ENCODE measurements at places on chromosomes 2 and 18.

DNA sequence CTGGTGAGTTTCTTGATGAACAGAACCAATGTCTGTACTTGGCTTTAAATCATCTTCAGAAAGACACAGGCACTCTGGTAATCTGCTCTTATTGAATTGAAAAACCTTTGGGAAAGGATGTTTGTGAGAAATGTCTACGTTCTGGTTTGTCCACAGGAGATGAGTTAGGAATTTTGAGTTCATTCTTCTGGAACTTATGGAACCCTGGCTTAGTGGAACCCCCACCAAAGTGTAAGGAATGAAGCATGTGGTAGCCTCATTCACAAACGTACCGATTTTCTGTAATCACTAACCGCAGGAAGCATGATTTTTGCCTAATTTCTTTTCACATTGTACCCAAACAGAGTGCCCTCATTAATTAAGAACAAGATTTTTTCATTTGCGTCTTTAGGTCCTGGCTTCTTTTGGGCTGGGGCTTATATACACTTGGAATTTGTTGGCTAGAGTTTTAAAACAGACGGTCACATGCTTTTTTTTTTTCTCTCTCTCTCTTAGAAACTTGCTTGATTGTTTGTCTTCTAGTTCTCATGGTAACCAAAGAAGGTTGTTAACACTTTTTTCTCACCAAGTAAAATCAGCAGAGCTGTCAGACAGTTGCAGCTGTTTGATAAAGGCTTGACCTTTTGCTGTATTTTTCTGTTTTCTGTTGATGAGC, 314.1 kb upstream of the THUMPD2 start:
- no peak for DNase-seq

GRCh38 chr2:86038291-86039081, 67.2 kb downstream of the POLR1A start:
- no peak for DNase-seq

DNA sequence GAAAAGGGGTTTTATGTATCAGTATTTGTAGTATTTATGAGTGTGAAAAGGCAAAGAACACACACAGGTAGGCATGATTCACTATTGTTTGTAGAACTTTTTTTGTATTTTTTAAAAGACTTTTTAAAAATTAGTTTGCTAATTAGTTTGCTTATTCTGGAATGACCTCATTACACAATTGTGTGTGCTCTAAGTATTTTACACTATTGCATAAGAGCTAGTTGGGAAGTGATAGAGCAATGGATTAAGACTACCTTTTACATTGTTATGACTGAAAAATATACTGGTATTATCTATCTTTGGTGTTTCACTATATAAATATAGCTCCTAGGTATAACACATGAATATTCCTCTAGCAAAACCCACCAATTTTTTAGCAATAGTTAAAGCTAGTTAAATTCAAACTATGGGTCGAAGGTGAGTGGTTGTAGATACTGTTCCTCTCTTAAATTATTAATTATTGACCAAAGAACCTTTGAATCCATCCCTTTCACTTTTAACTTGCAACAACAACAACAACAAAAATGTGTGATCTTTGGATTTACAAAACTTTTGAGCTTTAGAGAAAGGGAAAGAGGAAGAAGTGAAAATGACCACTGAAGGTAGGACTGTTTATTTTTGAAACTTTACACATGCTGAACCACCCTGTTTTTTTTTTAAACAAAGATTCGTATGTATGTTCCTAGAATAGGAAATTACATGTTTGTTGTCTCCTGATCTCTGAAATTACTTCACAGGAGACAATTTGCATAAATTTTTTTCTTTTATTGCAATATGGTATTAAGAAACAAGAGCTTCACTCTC, 18.7 kb downstream of the ITPRID2 start:
- no peak for DNase-seq

DNA sequence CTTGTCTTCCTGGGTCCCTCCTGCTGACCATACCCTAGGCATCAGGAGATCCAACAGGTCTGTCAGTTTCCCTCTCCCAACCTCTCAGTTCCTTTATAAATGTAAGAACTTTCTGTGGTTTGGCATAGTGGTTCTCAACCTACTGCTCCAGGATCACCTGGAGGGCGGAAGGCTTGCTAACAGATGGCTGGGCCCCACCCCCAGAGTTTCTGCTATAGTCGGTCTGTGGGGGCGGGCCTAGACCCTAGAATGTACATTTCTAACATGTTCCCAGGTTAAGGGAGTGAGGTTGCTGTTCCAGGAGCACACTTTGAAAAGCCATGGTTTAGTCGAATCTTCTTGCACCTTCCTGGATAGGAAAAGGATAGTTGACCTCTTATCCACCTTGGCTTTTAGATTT, 37.0 kb downstream of the HK2 start:
- no peak for DNase-seq

DNA sequence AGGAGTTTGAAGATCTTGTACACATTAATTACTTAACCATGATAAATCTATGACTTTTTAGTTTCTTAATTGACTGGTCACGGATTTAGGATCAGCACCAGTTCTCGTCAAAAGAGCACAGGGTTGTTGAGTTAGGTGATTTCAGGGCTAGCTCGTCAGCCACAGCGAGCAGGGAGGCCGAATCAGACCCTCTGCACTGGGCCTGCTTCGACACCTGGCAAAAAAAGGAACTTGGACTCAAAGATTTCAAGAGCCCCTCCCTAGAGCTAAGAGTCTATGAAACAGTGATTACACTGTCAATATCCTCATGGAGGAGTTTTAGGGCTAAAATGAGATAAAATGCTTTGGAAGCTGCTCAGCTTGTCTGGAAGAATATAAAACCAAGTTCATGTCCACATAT, 4.6 kb upstream of the SERTAD2 start:
- DNase-seq = no peak

GRCh38 chr2:118250001-118250400, 161.7 kb downstream of the INSIG2 start:
- DNase-seq = no peak

- DNase-seq = no peak
These were observed 6.2 kb downstream of the CCBE1 start for GRCh38 chr18:59690996-59691395.

DNA sequence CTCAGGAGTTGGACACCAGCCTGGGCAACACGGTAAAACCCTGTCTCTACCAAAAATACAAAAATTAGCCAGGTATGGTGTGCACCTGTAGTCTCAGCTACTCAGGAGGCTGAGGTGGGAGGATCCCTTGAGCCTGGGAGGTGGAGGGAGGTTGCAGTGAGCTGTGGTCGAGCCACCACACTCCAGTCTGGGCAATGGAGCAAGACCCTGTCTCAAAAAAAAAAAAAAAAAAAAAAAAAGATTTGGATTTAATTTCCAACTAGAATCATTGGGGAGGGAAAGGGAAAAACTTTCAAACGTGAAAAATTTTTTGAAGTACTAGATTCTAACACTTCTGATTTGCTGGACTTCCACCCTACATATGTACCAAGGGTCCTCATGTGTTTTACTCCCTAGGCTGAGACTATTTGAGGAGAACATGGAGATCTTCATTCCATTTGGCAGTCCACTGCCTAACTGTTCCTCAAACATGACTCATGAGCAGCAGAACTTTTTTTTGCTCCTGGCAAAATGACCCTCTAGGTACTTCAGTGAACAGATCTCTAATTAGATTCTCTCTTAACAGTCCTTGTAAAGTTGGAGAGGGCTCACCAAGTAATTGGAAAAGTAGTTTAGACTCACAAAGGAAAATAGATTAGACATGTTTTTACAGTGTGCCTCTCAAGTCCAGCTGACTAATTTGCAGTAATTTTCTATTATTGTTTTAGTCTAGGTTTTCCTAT, 267.6 kb downstream of the METTL4 start:
- DNase-seq = no peak

GRCh38 chr18:9020221-9020620, 82.3 kb upstream of the NDUFV2 start:
- DNase-seq = no peak

DNA sequence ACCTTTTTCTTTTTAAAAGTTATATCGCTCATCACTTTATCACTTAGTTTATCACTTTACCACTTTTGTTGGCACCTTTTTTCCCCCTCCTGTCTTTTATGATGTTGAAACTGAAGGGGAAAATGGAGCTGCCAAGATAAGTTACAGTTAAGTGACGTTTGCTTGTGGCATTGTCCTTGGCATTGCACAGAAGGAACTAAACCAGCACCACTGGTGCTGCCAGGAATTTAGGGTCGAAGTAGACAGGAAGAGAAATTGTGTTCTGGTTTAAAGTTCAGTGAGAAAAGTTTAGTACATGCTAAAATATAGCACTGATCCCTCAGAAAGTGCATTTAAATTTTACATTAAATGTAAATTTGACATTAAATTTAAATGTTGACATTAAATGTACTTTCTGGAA, 49.9 kb downstream of the MYO1B start:
- DNase-seq = no peak

GRCh38 chr2:158665536-158666302, 129.4 kb upstream of the DAPL1 start:
- no peak for DNase-seq

DNA sequence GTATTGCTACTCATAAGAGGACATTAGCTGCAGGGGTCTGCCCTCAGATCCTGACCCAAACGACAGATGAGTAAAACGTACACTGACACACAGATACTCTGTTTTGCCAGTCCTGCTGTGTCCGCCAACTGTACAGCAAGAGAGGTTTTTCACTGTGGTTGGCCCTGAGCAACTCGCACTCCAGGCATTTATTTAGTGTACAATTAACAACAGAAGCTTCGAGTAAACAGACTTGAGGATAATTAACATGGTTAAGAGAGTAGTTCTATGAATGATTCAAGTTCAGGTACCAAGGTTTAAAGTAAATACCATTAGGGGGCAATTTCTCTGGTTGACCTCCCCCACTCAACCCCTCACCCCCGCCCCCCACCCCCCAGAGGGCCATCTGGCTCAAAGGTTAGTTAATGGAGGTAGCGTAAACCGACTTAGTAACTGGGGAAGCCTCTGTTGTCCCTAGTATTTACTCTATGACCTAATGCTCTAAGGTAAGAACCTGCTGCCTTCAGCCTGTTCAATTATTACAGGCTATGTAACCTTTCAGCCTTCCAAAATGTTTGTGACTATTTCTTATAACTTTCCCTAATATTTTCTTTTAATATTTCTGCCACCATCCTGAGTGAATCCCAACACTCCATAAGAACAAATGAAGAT, 103.9 kb upstream of the XIRP2 start:
- DNase-seq = no peak

- DNase-seq = no peak
These were observed 558.9 kb upstream of the PKDCC start for GRCh38 chr2:41488888-41489287.

- DNase-seq = no peak
These were observed 17.6 kb upstream of the PPP4R1 start for GRCh38 chr18:9631814-9632496.

GRCh38 chr2:2681711-2682251, 350.7 kb upstream of the MYT1L start:
- DNase-seq = no peak

GRCh38 chr2:77309725-77310124, 212.5 kb downstream of the LRRTM4 start:
- no peak for DNase-seq

- DNase-seq = no peak
These were observed 3.2 kb upstream of the CXCR1 start for GRCh38 chr2:218169757-218170546.

DNA sequence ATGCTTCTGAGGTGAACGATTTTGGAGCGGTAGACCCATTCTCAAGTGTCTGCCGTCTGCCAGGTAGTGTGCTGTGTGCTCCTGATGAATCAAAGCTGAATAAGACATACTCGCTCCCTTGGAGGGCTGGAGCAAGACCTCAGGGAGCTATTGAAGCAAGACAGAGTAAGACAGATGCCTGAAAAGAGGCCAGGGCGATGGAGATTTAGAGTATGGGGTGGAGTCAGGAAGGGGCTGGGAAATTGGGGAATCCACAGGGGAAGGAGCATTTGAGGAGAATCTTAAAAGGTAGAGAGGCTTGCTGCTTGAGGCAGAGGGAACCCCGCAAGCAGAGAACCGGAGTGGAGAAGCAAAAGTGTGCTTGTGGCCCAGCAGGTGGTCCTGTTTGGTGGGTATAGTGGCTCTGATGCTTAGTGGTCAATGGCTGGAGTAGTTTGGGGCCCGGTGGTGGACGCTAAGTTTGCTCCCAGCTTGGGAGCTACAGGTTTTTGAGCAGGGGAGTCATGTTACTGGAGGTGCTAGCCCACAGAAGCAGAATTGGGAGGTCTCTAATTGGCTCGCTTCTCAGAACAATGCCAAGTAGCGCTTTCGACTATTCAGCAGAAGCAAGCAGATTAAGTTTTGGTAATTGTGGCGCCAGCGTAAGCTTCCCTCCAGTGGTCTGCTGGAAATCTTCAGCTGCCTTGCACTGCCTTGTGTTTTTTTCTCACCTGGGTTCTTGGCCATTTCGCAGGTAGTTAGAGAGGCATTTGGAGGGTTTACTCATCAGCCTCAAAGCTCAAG, 2.0 kb downstream of the CNNM4 start:
- peak; percentile 19 for DNase-seq

GRCh38 chr2:53818854-53819435, 32.1 kb downstream of the ERLEC1 start:
- DNase-seq = no peak

- DNase-seq = no peak
These were observed 250.1 kb downstream of the NDUFA10 start for GRCh38 chr2:239774933-239775622.

DNA sequence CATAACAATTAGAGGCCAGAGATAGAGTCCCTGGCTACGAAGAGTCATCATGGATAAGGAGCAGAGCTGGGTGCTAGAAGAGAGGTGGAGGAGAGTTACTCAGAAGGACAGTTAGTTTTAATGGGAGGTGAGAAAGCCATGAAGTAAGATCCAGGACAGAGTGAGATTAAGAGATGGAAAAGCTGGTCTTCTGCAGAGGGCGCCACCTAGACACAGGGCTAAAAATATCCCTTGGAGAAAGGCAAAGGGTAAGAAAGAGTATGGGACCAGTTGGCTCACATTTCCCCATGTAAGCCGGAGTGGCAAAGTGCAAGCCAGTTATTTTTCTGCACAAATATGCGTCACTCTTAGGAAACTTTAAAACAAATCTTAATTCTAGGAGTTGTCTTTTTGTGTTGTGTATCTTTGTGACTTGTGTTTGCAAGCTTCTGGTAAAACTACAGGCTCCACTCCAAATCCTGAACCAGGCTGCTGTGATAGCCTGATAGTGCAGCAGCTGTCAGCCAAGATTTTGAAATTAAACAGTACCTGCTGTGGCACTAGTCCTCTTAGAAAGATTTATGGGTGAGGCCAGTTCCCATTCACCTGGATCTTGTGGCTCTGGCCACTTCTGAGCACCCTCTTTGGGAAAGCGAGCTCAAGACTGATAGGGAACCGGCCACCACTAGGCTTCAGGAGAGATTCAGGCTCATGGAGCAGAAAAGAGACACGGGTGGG, 204.2 kb downstream of the TPGS2 start:
- no peak for DNase-seq

Data from NCI-H187 (cell line).